Left ventricle myocardium inferior (tissue), 1 donor: ENCODE measurements at places on chromosomes 3 and 15. TPM values are rescaled to one million over a fixed set of nuclear protein-coding genes. Genes with fewer than 3 reads are reported as not detected.

Gene DLEC1
- total RNA-seq = 0.08 TPM

Gene EPB42
- not detected for total RNA-seq

Gene TMEM207
- not detected for total RNA-seq

Gene CBLB
- total RNA-seq = 46.7 TPM

Gene NPAP1
- total RNA-seq = not detected

Gene PRTG
- 0.69 TPM for total RNA-seq

Gene LYZL4
- not detected for total RNA-seq

Gene EBLN2
- total RNA-seq = 0.99 TPM

Gene OR5K2
- total RNA-seq = not detected

Gene GCNT3
- total RNA-seq = 0.14 TPM

Gene TMEM39A
- 12.2 TPM for total RNA-seq

Gene TXNRD3
- total RNA-seq = 4.1 TPM

Gene CLDN18
- not detected for total RNA-seq

Gene TGM4
- total RNA-seq = not detected

Gene C3orf49
- total RNA-seq = not detected

Gene GADL1
- 0.11 TPM for total RNA-seq

Gene SNX22
- 2.0 TPM for total RNA-seq

Gene NEK10
- 11.5 TPM for total RNA-seq

Gene GOLGA8J
- 0.41 TPM for total RNA-seq

Gene TNFSF10
- 12.6 TPM for total RNA-seq

Gene IMPG2
- 0.11 TPM for total RNA-seq

Gene OSTN
- total RNA-seq = 0.36 TPM

Gene TM6SF1
- total RNA-seq = 4.7 TPM

Gene XIRP1
- total RNA-seq = 386 TPM

Gene HCLS1
- total RNA-seq = 8.7 TPM

Gene ZBTB47
- total RNA-seq = 118 TPM

Gene SPRED1
- 8.7 TPM for total RNA-seq

Gene TGFBR2
- total RNA-seq = 144 TPM

Gene APOD
- 92.5 TPM for total RNA-seq

Gene SKOR1
- 0.22 TPM for total RNA-seq

Gene SCAMP2
- total RNA-seq = 40.7 TPM
